Activated T-cell treated with anti-CD3 and anti-CD28 coated beads for 48 hours (primary cell): ENCODE measurements at places on chromosomes 3 and 15.

GRCh38 chr3:128605091-128606046, 45.2 kb downstream of the RPN1 start:
- DNase-seq: no peak

DNA sequence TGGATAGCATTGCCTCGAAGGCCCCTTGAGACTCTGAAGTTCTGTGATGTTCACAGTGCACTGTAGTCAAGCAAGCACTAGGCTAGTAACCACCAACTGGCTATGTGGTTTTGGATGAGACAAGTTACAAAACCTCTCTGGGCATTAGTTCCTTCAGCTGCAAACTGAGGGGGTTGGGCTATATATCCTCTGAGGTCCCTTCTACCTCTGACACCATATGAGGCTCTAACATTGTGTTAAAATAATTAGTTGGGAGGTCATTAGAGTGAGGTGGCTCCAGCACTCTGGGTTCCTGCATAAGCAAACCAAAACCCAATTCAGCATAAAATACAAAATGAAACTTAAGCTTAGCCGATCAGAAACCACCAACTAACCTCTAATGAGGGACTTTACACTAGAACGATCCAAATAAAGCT, 209.5 kb upstream of the LRRN1 start:
- DNase-seq: no peak

GRCh38 chr15:88256279-88257230, at the start of gene NTRK3:
Gene NTRK3 (minus strand): TSS chr15:88256739. CDS start chr15:88256153, 586 bp downstream.
- DNase-seq: no peak

- DNase-seq: no peak
Observed at GRCh38 chr3:159187232-159187631, 385.4 kb downstream of the MFSD1 start.

- no peak for DNase-seq
Observed at GRCh38 chr15:38876621-38877020, 312.0 kb upstream of the RASGRP1 start.
